ENCODE measurements at places on chromosomes 2 and 18.

GRCh38 chr2:239226677-239227581 lies 173.9 kb downstream of the HDAC4 start:
- DNase-seq, result no peak

- DNase-seq, result no peak
Observed at GRCh38 chr2:12709207-12709522, 7.6 kb upstream of the TRIB2 start.

DNA sequence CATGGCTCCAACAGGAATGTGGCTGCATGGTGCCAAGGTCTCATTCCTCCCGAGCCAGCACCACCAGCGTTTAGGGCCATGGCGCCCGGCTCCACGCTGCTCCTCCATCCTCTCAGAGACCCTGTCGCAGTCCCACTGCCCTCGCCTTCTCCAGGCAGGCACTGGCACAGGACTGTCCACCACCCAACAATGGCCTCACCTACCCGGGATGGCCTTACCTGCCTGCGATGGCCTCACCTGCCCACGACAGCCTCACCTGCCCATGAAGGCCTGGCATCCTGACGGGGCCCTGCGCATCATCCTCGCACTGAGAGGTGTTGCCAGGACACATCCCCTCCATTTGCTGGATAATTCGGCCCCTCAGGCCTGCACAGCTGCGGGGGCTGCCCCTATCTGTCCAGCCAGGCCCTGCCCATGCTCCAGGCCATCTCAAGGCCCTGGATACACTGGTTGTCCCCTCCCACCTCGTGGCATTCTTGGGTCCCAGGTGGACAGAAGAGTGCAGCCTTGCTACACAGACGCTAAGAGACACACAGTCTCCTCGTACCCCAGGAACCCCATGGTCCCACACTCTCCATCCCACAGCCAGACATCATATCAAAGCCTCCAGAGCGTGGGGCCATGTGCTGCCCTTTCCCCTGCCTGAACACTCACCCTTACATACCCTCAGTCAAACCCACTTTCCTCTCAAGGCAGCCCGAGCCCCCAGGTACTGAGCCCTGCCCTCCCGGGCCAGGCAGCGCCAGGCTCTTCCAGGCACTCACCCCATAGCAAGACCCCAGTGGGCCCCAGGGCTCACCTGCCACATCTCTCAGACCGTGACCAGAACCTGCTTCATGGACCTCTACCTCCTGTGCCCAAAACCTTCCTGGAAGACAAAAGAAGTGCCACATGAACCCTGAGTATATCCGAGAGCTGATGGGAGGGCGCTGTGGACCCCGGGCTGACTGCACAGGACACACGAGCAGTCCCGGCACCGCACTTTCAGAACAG lies 268.6 kb downstream of the EIPR1 start:
- DNase-seq, result no peak

- DNase-seq, result no peak
Observed at GRCh38 chr2:80326861-80327260, 22.3 kb upstream of the LRRTM1 start.

DNA sequence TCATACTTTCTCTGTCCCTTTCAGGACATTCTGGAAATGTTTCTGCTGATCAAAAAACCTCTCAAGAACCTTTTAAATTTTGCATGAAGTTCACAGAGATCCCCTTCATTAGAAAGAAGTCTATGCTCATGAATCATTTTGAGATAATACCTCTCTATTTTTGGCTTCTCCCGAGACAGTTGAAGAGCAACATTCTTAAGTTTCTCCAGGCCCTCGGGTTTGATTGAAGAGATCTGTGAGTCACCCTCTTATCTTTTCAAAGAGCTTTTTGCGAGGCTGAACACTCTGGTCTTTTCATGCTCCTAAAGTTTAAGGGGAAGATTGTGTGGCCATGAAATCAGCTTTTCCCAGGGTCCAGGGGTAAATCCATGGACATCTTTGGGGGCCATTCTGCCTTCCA lies 354.2 kb downstream of the FBXO15 start:
- no peak for DNase-seq

- no peak for DNase-seq
Observed at GRCh38 chr2:239029958-239030357, 182.1 kb downstream of the TWIST2 start.

Data from activated naive CD4-positive, alpha-beta T cell (primary cell).